ENCODE measurements at places on chromosomes 11 and 22.

GRCh38 chr11:62131170-62131464 is 7.3 kb downstream of the INCENP start:
- DNase-seq = no peak

DNA sequence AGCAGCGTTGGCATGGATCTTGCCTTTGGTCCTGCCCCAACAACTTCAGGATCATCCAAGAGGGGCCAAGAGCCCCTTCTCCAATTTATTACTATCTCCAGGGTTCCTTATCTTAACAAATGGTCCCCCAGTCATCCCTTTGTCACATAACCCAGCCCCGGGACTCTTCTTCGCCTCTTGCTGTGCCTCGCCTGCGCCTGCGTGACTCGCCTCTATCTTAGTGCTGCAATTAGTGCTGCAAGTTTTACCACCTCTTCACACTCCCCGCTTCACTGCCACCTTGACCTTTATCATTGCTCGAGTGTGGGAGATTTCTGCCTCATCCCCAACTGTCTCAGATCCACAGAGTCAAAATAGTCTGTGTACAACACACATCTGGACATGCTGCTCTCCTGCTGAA is 4.0 kb upstream of the IGSF22 start:
- DNase-seq = no peak

- no peak for DNase-seq
Measured at GRCh38 chr22:37100589-37101127, 8.9 kb downstream of the TMPRSS6 start.

DNA sequence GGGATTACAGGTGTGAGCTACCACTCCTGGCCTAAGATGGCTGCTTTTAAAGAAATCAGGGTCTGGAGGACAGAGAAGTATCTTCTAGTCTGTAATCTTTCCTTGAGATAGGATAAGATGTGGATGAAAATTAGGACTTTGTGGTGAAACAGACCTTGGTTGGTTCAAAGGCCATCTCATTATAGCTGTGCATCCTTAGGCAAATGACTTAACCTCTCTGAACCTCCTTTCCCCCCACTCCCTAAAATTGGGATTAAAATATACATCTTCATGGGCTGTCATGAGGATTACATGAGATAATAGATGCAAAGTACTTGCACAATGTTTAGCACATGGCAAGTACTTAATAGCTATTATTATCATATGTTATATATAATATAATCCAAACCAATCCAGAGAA is 10.8 kb upstream of the E2F8 start:
- no peak for DNase-seq

DNA sequence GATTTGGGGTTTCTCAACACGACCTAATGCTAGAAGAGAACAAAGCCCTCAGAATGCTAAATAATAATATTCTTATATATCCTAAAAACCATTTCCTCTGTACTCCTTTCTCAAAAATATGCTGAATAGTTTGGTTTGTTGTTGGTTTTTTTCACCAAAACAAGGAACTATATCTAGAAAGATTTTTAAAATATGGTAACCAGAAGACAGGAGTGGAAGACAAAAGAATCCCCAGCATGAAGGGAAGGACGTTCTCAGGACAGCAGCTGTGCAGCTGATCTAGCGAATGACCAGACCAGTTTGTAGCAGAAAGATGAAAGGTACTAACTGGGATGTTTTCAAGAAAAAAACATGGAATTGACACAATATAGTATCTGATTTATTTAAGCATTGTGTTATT is 19.3 kb downstream of the FEZ1 start:
- DNase-seq = no peak
